ENCODE measurements at places on chromosomes 1 and 21. TPM values are rescaled to one million over a fixed set of nuclear protein-coding genes. Genes with fewer than 3 reads are reported as not detected.

DNA sequence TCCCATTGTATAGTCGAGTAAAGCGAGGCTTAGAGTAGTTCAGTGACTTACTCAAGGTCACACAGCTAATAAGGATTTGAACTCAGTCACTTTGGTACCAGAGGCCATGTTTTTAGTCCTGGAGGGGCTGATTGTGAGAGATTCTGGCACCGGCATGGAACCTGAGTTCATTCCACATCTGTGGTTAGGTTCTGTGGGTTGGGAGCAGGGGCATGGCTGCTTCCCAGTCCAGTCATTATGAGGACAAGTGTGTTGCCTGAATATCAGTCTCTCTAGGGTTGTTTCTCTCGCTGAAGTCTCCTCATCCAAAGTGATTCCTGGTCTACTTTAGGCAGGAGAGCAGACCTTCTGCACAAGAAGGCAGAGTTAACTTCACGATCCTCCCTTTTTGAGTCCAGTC is 90.6 kb downstream of the C1orf94 start:
- H3K4me3 ChIP-seq: no peak overlapping the region
- H3K4me1 ChIP-seq: no peaks in the 10 kb centered on the region
- DNase-seq: no peak
- no peaks in the 10 kb centered on the region for H3K36me3 ChIP-seq

DNA sequence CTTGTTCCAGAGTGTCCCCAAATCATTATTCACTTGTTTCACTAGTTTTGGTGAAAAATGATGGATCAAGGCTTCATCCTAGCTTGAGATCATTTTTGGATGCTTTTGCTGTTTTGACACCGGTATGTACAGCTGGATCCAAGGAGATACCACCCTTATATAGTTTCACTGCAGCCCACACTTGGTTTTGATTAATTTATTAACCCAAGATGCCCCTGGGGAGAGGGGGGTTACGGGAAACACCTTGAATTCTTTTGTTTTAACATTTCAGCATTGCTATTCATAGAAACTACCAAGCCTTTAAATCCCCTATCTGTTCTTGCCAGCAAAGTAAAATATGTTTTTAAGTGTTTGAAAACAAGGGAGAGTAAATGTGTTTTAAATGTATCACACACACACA is 457.7 kb upstream of the RUNX1 start:
- H3K4me3 ChIP-seq: no peak overlapping the region
- no peaks in the 10 kb centered on the region for H3K36me3 ChIP-seq
- no peak overlapping the region for H3K27ac ChIP-seq

- no peak for DNase-seq
- H3K36me3 ChIP-seq: no peaks in the 10 kb centered on the region
- H3K27ac ChIP-seq: no peak overlapping the region
Observed at GRCh38 chr1:2343023-2343935, 48.1 kb downstream of the MORN1 start.

DNA sequence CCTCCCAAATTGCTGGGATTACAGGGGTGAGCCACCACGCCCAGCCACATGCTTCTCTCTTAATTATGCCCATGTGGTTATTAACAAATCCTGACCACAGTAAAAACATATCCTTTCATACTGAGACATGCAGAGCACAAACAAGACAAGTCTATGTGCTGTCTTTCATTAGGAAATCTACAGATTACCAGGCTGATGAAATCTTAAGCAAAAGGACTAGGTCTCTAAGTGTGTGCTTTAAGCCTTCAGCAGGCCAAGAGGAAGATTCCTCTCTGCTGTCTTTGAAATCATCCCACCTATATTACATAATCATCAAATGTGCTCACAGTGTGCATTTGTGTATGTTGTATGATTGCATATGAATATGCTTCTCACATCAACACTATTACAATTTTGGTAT is 419.3 kb downstream of the KCTD3 start:
- no peaks in the 10 kb centered on the region for H3K36me3 ChIP-seq
- H3K27ac ChIP-seq: no peak overlapping the region
- no peaks in the 10 kb centered on the region for H3K27me3 ChIP-seq
- H3K4me3 ChIP-seq: no peak overlapping the region

DNA sequence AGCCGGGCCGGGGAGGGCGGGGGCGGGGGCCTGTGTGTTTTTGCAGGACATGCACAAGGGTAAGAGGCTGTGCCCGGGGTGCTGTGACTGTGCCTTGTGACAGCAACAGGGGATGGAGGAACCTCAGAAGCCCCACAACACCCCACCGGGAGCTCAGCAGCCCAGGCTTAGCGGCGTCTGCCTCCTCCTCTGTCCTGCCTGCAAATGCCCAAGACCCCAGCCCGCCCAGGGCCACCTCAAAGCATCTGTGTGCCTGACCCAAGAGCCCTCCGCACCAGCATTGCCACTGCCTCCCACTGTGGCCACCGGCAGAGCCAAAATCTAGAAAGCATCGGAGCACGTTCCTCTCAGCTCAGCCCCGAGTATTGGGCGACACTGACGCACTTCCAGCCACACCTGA is 2.7 kb upstream of the ACTRT2 start:
- no peak for DNase-seq
- H3K27me3 ChIP-seq: no peaks in the 10 kb centered on the region
- no peaks in the 10 kb centered on the region for H3K4me1 ChIP-seq
- no peak overlapping the region for H3K4me3 ChIP-seq
- no peaks in the 10 kb centered on the region for H3K36me3 ChIP-seq
- no peak overlapping the region for H3K27ac ChIP-seq

DNA sequence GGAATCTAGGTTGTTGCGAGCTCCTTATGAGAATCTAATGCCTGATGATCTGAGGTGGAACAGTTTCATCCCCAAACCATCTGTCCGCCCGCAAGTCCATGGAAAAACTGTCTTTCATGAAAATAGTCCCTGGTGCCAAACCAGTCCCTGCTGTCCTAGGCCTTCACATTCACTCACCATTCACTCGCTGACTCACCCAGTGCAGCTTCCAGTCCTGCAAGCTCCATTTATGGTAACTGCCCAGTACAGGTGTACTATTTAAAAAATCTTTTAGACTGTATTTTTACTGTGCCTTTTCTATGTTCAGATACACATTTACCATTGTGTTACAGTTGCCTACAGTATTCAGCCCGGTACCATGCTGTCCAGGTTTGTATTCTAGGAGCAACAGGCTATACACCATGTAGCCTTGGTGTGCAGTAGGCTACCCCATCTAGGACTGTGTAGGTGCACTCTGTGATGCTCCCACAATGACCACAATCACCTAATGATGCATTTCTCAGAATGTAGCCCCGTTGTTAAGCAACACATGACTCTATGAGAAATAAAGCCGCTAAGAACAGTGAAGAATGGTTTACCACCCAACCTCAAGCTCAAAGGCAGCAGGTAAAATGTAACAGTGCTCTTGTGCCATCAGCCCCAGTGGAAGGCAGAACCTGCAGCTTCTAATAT is 2.4 kb downstream of the ECHDC2 start:
- no peaks in the 10 kb centered on the region for H3K27me3 ChIP-seq
- H3K36me3 ChIP-seq: no peaks in the 10 kb centered on the region
- H3K4me1 ChIP-seq: peaks cover 19% of the 10 kb centered on the region
- DNase-seq: no peak
- H3K4me3 ChIP-seq: no peak overlapping the region
- H3K27ac ChIP-seq: no peak overlapping the region

DNA sequence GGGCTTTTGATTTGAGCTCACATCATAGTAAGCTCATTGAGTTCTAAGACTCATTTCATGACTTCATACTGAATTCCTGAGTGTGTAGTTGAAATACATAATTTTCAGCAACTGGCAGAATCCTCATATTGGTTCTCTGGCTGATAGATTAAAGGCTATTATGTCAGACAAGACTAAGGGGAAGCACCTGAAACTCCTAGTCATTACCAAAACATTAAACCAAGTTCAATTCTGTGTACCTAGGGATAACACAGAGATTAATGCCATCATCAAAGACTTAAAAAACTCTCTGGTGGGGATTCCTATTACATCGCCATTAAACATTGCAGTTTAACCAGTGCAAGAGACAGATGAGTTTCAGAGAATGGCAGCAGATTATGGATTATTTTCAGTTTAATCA is 339.1 kb downstream of the PTPRC start:
- no peaks in the 10 kb centered on the region for H3K27me3 ChIP-seq
- no peak overlapping the region for H3K4me3 ChIP-seq
- peaks cover 25% of the 10 kb centered on the region for H3K36me3 ChIP-seq
- no peak overlapping the region for H3K27ac ChIP-seq
- H3K4me1 ChIP-seq: peaks cover 26% of the 10 kb centered on the region

DNA sequence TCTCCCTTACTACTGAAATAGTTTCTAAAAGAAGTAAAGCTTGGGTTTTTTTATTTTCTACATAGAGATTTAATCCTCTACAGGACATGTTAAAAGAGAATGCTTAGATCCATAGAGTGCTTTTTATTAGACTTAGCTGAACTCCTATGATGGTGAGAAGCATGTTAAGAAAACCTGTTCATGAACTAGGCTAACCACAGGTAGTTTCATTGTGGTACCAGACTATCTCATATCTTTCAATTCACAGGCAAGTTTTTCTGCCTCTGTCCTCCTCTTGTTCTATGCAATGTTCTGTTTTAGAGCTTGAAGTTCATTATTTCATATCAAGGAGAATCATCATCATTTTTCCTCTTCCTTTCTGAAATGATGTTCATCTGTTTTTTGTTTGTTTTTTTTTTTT is 65.4 kb downstream of the ELAVL4 start:
- H3K27ac ChIP-seq: no peak overlapping the region
- H3K4me1 ChIP-seq: no peaks in the 10 kb centered on the region
- H3K27me3 ChIP-seq: no peaks in the 10 kb centered on the region
- H3K36me3 ChIP-seq: no peaks in the 10 kb centered on the region

- H3K36me3 ChIP-seq: peaks cover 3% of the 10 kb centered on the region
- H3K27ac ChIP-seq: no peak overlapping the region
- no peaks in the 10 kb centered on the region for H3K27me3 ChIP-seq
- H3K4me1 ChIP-seq: no peaks in the 10 kb centered on the region
- H3K4me3 ChIP-seq: no peak overlapping the region
- no peak for DNase-seq
Observed at GRCh38 chr1:54754045-54754444, 10.3 kb downstream of the PARS2 start.

WLS gene
- total RNA-seq: not detected

SPATA45 gene
- not detected for total RNA-seq

KAZN gene
- total RNA-seq: 1.2 TPM

FCMR gene
- 16.7 TPM for total RNA-seq

EDARADD gene
- 54.8 TPM for total RNA-seq

MCOLN2 gene
- 142 TPM for total RNA-seq

ITSN1 gene
- 7.9 TPM for total RNA-seq

AADACL4 gene
- total RNA-seq: not detected

PPIAL4G gene
- total RNA-seq: 0.05 TPM

Measured in activated T-helper 2 cell treated with anti-CD3 and anti-CD28 coated beads, Interferon-gamma antibody, Interleukin-2, Interleukin-4, amounts not matched to agents 10 μg/mL and 5 μg/mL and 100 μg/mL, durations not matched to agents 14 hours and 24 hours and 36 hours (primary cell).